ENCODE measurements at places on chromosomes 2 and 18.

DNA sequence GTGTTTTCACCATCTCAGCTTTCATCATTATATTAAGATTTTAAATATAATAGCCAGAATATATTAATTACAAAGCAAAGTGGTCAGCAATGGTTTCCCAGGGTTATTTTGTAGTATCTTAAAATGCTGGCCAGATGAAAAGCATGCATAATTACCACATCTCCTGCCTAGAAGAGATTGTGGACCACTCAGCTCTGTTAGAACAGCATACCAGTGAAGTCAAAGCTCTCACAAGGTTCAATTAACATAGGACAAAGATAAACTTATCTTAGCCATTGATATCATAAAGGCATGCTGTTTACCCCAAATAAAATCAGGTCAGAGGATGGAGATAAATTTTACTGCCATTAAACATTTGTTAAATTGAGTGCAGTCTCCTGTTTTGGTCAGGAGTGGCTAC is 19.3 kb upstream of the PDE1A start:
- no peak for DNase-seq

DNA sequence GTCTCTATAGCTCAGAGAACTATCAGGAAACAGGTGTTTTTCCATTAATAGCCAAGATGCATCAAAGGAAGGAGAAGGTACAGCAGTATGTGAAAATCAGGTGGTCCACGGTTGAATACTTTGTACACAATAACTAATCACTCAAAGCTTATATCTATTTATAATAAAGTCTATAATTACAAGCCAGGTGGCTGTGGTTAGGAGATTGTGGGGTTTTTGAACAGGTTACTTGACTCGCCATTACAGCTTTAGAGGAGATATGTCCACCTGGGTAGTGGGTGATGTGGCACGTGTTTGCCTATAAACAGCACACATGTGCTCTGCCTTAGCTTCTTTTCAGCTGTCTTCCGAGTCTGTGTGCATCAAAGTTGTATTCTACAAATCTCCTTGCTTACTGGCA is 892.2 kb upstream of the ZEB2 start:
- DNase-seq: no peak

DNA sequence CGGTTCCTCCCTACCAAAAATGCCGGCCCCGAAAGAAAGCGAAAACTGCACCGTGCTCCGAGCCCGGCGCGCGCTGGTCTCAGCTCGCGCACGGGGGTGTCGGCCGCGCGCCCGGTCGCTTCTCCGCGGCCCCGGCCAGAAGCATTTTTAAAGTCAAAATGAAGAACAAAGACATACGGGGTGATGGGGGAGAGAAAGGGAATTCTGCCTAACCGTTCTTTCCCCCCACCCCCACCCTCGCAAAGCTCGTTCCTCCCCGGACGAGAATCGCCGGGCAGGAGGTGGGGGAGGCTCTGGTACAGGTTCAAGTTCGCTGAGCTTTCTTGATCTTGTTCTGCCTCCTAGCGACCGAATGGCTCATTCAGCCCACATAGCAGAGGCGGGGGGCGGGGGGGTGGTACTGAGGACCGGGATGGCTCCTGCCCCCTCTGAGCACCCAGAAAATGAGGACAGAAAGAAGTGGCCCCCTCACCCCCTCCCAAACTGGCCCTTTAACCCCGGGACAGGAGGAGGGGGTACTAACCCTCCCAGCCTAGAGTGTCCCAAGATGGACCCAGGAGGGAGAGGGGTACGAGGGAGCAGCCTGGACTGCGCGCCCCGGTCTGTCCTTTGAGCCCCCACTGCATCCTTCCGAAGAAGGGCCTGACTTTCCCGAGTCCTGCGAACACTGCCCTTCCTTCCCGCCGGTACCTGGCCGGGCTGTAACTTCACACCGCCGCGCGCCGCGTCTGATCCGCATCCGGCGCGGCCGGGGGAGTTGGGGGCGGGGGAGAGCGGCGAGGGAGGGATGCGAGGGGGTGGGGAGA is 3.1 kb downstream of the BCL11A start:
- peak; percentile 92 for DNase-seq

DNA sequence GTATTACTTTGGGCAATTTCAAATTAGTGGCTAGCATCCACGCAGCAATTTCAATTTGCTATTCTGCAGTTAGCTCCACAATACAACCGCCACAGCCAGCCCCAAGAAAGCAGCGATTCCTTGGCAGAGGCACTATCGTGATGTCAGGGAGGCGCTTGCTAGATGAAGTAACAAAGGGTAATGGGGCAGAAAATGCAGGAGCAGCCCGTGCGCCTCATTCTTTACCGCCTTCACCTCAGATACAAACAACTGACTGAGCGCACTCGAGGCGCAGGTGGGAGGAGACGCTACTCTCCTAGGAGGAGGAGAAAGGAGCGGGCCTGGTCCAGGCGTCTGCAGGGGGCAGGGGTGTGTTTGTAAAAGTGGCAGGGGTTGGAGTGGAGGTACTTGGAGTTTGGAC is 76.9 kb upstream of the ASB18 start:
- DNase-seq: no peak

- DNase-seq: no peak
Observed at GRCh38 chr18:46625069-46625468, 32.0 kb downstream of the LOXHD1 start.

DNA sequence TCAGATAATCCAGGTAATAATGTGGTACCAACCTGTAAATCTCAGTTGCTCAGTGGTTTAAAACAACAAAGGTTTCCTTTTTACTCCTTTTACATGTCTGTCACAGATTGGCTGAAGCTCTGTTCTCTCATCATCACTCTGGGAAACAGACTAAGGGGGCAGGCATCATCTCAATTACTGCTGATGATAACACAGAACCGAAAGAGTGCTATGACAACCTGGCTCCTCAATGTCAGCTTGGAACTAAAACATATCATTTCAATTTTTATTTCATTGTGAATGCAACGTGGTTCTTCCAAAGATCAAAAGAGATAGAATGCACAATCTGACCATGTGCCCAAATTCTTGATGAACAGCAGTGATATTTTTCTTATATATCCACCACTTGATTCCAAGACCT is 1315.0 kb upstream of the CDH2 start:
- no peak for DNase-seq

- no peak for DNase-seq
Observed at GRCh38 chr18:78319264-78319663, 660.4 kb upstream of the SALL3 start.

GRCh38 chr2:195961873-195962272 is 106.8 kb downstream of the DNAH7 start:
- peak; percentile 94 for DNase-seq

GRCh38 chr18:3747176-3747973 is 297.4 kb downstream of the TGIF1 start:
- no peak for DNase-seq

GRCh38 chr18:73645160-73645715 is 502.4 kb downstream of the FBXO15 start:
- DNase-seq: peak; percentile 5

Data from Kasumi-1 (cell line).